ENCODE measurements at places on chromosomes 5 and 9.
A peak's percentile ranks its signal among the peaks of the same experiment; 100 is the strongest.

- DNase-seq = no peak
Measured at GRCh38 chr5:76782444-76782843, 36.4 kb upstream of the F2RL1 start.

DNA sequence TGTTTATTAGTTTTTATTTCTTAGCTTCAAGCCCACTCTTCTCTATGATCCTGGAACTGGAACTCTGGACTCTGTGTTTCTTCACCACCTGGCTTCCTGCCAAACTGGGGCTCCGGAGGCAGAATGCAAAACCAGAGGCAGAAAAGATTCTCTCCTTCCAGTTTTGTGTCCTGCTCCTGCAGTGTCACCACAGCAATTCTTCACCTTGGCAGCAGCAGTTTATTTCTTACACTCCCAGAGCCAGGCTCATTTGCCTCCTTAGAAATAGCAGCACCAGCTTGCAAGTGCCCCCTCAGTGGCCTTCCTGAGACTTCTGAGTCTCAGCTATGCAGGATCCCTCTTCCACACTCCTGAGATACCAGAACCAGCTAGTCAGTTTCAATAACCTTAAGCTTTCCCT, 26.7 kb upstream of the CAMK4 start:
- no peak for DNase-seq

DNA sequence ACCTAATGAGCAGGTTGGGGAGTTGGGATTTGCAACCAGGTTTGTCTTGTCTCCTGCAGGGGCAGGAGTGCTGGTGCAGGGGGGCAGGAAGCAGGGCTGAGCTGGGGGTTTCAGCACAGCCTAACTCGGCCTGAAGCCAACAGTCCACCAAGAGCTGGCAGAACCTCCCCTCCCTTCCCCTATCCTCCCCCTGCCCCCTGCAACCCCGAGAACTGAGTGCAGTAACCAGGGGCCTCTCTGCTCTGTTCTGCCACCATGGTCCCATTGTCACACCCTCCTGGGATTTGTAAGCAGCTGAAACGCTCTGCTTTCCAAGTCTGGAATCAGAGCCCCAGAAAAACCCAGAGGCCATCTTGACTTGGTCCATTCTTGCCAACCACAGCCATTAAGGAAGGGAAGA, 72.9 kb downstream of the ARHGEF37 start:
- DNase-seq = no peak

- DNase-seq = no peak
Measured at GRCh38 chr9:35748242-35748857, 678 bp downstream of the GBA2 start.

GRCh38 chr5:54988817-54989216, 3.4 kb upstream of the ESM1 start:
- no peak for DNase-seq

DNA sequence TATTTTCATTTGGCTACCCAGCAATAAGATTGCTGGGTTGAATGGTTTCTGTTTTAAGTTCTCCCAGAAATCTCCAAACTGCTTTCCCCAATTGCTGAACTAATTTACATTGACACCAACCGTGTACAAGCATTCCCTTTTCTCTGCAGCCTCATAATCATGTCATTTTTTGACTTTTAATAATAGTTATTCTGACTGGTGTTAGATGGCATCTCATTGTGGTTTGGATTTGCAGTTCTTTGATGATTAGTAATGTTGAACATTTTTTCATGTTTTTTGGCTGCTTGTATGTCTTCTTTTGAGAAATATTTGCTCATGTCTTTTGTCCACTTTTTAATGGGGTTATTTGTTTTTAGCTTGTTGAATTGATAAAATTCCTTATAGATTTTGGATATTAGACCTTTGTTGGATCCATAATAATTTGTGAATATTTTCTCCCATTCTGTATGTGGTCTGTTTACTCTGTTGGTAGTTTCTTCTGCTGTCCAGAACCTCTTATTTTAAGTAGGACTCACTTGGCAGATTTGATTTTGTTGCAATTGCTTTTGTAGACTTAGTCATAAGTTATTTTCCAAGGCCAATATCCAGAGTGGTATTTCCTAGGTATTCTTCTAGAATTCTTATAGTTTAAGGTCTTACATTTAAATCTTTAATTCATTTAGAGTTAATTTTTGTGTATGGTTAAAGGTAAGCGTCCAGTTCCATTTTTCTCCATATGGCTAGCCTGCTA, 793.7 kb downstream of the BRINP1 start:
- no peak for DNase-seq

DNA sequence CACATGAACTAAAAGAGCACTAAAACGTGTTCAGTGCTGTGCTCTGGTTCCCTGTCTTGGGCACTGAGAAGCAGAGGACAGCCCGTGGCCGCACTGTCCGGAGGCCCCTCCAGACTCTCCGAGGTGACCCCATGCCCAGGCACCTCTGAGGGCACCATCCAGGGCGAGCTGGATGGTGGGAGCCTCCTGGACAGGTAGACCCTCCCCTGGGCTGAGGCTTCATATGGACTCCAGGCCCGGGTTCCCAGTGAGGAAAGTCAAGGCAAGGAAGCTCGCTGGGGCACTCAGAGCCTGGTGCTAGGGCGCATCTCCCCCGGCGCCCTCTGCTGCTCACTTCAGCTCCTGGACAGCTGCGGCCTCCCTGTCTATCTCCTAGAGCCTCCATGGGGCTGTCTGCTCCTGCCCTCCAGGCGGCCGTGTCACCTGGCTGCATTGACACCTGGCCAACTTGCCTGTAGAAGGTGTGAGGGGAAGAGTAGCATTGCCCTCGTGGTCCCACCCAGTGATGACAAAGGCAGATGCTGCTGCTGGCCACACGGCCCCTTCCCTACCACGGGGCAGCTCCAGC, 178.2 kb upstream of the IRX1 start:
- DNase-seq = no peak

DNA sequence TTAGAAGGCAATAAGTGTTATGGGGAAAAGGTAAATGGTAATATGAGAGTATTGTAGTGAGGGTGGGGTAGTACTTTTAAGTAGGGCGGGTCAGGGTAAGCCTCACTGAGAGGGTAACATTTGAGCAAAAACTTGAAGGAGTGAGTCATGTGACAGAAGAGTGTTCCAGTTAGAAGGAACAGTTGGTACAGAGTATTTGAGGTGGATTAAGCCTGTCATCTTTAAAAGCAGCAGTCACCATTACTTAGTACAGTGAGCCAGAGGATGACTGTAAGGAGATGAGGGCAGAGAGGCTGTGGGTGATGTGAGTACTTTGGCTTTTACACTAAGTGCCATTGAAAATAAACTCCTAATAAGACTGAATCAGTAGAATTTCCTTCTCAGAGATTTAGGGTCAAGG, 54.8 kb downstream of the UBAP1 start:
- DNase-seq = no peak

DNA sequence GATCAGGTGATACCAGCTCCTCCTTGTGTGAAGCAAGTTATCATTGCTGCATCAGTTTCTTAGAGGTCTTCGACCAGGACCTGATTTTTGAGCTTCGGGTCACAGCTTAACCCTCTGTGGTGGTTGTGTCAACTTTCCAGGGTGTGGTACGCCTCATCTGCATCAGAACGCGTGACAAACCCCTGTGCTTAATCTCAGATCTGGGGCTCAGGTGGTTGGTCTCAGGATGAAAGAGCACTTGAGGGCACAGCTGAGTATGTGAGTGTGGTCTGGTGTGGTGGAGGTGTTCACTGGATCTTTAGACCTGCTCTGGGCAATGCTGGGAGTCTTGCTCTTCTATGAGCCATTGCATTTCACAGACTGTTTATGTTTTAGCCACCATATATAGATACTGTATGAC, 64.1 kb downstream of the OSTF1 start:
- no peak for DNase-seq

DNA sequence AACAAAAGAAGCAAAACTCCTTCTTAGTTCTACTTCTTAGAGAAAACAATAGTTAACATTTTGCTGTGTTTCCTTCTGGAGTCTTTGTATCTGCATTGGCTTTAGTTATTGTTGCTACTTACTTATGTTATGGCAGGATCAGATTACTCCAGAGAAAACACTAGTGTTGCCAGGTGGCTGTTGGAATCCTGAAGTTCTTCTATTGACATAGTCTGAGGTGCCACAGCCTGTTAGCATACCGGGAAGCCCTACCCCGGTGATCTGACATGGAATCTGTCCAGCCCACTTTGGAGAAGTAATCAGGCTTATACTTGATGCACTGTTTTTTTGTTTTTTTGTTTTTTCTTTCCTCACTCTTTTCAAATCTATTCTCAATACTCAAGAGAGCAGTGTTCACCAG, 68.5 kb upstream of the CEP78 start:
- peak; percentile 94 for DNase-seq

GRCh38 chr9:107060062-107060461, 197.1 kb downstream of the ZNF462 start:
- no peak for DNase-seq

DNA sequence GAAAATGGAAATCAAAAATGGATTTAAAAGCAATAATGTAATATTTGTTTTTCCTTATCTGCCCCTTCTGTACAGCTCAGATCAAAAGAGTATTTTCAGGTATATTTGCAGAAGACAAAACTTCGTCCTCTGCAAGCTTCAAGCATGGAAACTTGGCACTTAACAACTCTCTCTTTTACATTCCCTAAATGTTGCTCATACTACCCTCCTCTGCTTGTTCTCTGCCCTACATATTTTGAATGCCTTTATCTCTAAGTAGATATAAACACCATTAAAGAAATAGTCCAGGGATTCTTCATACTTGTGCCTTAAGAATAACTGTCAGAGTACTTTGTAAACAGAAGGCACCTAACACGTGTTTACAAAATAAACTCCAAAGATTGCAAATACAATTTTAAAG, 19.2 kb upstream of the SMC2 start:
- no peak for DNase-seq

DNA sequence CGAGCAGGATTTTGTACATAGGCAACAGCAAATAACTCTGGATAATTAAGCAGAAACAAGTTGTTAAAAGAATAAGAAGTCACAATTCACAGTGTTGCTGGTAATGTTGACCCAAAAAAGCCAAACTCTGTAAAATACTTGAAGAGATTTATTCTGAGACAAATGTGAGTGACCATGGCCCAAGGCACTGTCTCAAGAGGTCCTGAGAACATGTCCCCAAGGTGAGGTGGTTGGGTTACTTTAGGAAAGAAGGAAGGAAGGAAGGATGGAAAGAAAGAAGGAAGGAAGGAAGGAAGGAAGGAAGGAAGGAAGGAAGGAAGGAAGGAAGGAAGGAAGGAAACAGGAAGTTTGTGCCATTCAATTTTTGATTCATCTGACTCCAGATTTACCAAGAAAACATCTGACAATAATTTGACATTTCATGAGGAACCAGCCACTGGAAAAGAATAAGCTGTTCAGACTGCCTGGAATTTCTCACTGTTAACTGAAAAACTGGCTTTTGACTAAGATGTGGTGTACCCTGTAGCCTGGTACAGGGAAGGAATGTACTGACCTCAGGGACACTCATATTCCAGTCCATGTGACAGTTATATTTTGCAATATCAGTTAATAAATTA, 295.9 kb upstream of the TNC start:
- DNase-seq = no peak

GRCh38 chr5:113437111-113437510, 2.3 kb upstream of the TSSK1B start:
- DNase-seq = no peak

GRCh38 chr9:131923766-131924165, 155.9 kb downstream of the MED27 start:
- no peak for DNase-seq

- no peak for DNase-seq
Measured at GRCh38 chr5:122392224-122392623, 80.2 kb downstream of the SNCAIP start.

GRCh38 chr5:25713259-25713658, 1068.5 kb upstream of the CDH10 start:
- peak; percentile 13 for DNase-seq

GRCh38 chr5:157290156-157290980, 24.4 kb downstream of the CYFIP2 start:
- DNase-seq = no peak

DNA sequence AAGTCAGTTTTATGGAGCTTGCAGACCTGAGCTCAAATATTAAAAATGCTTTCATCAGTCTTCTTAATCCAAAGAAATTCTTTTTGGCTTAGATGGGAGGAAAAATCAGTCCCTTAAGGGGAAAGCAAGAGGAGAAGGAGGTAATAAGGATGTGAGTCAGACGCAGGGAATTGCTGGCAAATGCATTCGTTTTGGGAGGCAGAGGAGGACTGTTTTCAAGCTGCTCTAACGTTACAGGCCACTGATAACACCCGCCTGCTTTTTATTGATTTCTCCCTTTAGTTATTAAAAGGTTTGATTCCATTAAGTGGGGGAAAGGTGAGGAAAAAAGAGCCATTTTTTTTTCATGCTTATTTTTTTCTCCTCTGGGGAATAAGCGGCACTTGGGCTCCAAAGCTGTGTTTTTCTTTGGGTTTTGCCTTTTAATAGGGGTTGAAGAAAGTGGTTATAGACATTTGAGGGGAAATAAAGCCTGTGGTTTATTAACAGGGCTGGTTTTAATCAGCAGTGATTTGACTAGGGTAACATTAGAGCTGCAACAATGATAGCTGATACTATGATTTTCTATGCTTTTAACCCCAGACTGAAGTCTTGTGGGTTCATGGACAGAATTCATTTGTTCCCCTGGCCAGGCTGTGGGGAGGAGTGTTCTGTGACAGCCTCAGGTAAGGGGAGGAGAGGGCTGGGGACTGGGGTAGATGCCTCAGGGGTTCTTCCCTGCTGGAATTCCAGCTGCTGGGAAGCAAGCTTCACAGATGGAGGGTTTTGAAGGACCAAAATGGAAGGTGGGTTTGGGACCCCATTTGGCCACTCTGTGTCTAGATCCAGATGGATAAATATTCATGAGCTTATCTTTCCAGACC, 225.2 kb downstream of the GAS1 start:
- DNase-seq = no peak

- no peak for DNase-seq
Measured at GRCh38 chr5:139985733-139986132, 57.4 kb downstream of the NRG2 start.

DNA sequence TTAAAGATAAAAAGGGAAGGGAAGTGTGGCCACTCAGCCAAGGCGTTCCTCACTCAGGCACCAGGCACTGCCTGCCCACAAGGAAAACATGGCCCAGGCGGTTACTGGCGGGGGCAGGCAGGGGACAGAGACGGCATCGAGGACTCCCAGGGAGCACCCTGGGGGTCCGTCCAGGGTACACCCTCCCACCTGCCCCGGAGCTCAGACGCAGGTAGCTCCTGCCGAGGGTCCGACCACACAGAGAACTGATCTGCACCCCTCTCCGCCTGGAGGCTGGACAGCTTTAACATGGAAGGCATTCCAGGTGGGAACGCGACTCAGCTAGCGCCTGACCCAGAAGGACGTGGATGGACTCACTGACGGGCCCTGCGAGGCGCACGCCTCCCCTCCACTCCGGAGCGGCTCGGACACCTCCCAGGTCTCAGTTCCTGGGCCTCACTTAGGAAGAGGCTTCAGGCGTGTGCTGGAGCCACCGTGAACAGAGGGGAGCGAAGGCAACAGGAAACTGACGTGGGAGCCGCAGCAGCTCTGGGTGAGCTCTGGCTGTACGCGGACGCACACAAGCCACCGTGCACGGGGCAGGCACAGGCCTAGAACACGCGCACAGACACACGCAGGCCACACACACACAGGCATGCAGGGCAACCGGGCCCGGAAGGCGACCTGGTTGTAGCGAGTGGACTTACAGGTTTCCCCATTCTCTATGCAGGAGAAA, 47.5 kb downstream of the NKD2 start:
- DNase-seq = no peak
